ENCODE measurements at places on chromosomes 6 and 20. TPM values are rescaled to one million over a fixed set of nuclear protein-coding genes. Genes with fewer than 3 reads are reported as not detected.
A peak's percentile ranks its signal among the peaks of the same experiment; 100 is the strongest.

Gene TUBB2B
- 12.7 TPM for total RNA-seq

Gene SNX9
- 50.5 TPM for total RNA-seq

Gene ADAM33
- total RNA-seq, result 15.0 TPM

Gene PRPH2
- total RNA-seq, result 0.32 TPM

Gene TULP4
- 53.9 TPM for total RNA-seq

Gene LGSN
- not detected for total RNA-seq

Gene LY6G5C
- total RNA-seq, result not detected

Gene TNFRSF21
- total RNA-seq, result 45.4 TPM

Gene LY6G6D
- total RNA-seq, result not detected

Gene PRSS16
- 24.1 TPM for total RNA-seq

Gene LHFPL5
- total RNA-seq, result not detected

Gene RAET1L
- total RNA-seq, result not detected

Gene EBF4
- total RNA-seq, result 4.4 TPM

Gene AGER
- total RNA-seq, result 3.0 TPM

- DNase-seq, result no peak
These were observed 969.6 kb upstream of the GJE1 start for GRCh38 chr6:141163107-141163506.

- no peak for DNase-seq
These were observed 1176.0 kb upstream of the GJE1 start for GRCh38 chr6:140956571-140957369.

GRCh38 chr6:26240157-26241032, 124.6 kb upstream of the BTN3A2 start:
- peak; percentile 50 for DNase-seq

DNA sequence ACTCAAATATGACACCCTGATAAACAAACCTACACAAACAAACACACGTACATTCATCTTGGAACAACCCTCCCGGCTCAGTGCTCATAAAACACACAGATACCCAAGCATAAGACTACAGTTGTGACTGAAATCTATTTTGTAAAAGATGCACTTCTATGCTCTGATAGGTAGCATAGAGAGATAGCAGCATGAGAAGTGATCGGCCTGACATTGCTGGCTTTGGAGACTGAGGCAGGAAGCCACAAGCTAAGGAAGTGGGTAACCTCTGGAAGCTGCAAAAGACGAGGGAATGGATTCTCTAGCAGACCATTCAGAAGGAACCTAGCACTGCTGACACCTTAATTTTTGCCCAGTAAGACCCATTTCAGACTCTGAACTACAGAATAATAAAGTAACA, 1.6 kb upstream of the RNF39 start:
- DNase-seq, result no peak

GRCh38 chr6:143611580-143611979, 66.2 kb upstream of the PHACTR2 start:
- no peak for DNase-seq

GRCh38 chr6:25504661-25505060, 147.4 kb upstream of the SCGN start:
- DNase-seq, result no peak

DNA sequence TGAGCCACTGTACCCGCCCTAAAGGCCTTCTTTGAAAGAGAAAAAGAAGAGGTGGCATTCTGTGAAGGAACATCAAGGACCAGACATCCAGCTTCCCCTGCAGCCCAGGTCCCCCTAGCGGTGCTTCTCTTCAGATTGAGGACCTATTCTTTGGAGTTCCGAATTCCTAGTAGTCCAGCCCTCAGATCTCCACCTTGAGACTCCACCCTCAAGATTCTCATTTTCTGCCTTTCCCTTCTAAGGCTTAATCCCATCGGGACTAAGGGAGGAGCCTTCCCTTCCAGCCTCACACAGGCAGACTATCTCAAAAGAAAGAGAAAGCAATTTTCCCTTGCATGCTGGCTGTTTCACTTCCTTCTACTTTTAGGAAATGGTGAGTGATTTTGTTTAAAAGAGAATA, 32.5 kb downstream of the MUC22 start:
- peak; percentile 26 for DNase-seq

DNA sequence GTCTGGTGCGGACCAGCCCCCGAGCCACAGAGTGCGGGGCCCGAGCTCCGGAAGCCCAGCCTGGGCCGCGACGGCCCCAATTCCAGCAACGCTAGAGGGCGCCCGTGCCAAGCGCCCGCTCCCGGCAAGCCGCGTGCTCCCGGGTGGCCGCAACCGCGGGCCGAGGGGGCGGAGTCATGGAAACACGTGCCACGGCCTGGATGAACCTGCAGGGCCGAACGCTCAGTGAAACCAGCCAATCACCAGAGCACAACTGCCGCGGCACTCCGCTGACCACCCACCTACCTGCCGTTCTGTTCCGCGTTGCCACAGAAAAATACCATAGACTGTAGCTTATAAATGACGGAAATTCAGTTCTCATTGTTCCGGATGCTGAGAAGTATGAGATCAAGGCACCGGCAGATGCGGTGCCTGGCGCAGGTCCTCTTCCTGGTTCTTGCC, 85.7 kb upstream of the FOXC1 start:
- DNase-seq, result peak; percentile 36

- no peak for DNase-seq
These were observed 8.3 kb downstream of the RIPOR3 start for GRCh38 chr20:50682947-50683530.

DNA sequence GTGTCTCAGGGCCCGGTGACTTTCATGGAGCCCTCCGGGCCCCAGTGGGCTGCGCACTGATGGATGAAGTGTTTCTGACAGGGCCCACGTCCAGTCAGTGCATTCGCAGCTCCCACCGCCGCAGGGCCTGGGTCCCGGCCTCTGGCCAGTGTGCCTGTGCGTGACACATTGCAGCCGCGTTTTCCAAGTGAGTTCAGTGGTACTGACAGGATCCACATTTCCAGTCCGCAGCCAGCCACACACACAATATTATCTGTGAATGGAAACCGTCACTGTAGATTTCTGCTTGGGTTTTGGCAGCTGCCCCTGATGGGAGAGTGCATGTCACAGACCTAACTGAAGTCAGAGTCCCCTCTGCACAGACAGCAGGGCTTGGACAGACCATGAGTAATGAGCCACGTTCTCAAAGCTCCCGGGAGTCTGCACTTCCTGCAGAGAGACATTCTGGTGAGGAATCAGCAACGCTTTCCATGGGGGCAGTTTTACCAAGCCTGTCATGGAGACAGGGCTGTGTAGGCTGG, 171.4 kb downstream of the MYLK4 start:
- no peak for DNase-seq

DNA sequence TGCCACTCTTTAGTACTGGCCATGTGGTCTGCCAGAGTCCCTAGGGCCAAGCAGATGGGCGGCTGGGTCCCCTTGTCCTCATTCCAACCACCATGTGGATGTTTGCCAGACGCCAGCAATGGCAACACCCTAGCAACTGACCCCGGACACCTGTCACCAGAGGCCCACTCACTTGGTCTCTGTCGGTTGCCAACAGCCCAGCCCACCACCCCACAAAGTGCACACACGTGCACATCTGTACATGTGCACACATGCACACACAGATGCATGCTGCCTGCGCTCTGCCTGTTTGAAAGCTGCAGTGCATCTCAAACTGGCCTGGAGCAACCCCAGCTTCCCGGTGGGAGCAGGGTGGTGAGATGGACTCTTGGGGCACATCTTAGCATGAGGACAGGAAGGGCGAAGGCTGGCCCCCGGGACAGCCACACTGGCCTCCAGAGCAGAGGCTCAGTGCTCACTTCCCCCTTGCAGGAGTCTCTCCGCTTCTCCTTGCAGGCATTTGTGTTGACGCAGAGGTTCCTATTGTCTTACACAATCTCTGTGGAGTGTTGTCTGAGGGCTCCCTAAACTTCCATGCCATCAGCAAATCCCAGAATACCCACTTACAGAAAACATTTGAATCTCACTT, 54.0 kb downstream of the PSMG4 start:
- no peak for DNase-seq

DNA sequence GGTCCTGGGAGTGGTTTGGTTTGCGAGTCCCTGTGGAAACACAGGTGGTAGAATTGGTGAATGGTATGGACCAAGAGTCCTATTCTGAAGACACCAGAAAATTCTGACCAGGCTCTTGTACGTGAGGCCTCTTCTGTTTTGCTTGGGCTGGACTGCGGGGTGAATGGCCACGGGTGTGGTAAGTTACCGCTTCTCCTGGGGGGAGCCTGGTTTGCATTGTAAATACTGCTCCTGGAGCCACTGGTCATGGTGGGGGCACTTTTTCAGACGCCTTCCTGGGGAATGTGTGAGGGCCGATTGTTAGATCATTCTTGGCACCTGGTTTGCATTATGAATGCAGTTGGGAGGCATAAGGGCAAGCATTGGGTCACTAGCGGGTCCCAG, 25.4 kb upstream of the EPB41L1 start:
- DNase-seq, result no peak

- no peak for DNase-seq
These were observed 390.9 kb upstream of the SASH1 start for GRCh38 chr6:147951726-147952125.

DNA sequence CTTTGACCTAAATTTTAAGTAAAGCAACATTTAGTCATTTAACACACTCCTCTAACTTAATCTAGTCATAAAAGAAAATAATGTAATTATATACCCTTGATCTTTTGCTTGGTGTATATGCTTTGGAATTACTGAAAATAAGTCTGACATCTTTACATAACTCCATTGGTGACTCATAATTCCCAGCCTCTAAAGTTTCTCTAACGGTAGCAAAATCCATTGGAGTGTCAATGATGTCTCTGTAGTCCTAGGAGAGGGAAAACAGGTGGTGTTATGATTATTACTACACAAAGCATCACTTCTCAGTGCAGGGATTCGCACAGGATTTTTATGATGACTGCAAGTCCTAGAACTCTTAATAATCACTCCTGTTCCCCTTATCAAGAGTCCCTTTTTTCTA, 80.2 kb downstream of the IRAK1BP1 start:
- no peak for DNase-seq

DNA sequence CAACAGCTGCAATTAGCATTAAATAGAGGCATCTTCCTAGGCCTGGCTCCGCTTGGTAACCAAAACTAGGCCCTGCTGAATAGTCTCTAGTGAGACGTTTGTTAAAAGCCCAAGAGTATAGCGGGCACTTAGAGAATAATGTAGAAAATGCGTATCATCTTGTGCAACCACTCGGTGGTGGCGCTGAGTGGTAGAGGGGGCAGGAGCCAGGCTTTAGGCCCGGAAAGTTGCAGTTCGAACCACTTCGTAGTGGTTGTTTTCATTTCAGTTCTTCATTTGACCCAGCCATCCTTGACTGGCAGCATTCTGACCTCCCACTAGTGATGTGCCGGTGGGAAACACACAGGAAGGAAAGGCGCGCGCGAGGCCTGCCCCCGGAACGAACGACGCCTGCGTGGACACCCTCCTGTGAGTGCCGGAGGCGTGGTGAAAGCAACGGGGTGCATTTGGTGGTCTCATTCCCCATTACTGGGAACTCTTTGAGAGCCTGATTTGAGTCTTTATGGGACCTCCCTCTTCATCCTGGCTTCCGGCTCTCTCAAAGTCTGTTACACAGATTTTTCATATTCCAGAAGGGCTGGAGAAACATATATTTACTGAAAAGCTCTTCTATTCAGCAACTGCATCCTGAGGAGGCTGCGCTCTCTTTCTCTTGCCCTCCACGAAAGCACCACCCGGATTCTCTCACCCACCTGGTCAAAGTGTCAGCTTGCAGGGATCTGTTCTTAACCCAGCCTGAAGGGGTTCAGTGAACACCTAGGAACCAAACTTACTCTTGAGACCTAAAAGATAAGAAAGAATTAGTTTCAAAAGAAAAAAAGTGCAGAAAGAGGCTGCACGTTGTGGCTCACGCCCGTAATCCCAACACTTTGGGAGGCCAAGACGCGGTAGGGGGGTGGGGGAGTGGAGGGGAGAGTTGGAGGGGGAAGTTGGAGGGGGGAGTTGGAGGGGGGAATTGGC, 18.2 kb downstream of the GPX5 start:
- no peak for DNase-seq

- DNase-seq, result no peak
These were observed 13.3 kb upstream of the NHSL1 start for GRCh38 chr6:138512609-138513008.

- no peak for DNase-seq
These were observed 123.0 kb downstream of the CBLN4 start for GRCh38 chr20:55882286-55882685.

GRCh38 chr20:43975096-43975768, 60.6 kb downstream of the TOX2 start:
- no peak for DNase-seq

- DNase-seq, result no peak
These were observed 249.5 kb downstream of the SOX4 start for GRCh38 chr6:21842875-21843645.

- DNase-seq, result no peak
These were observed 20.7 kb upstream of the BCAS1 start for GRCh38 chr20:54091120-54091480.

DNA sequence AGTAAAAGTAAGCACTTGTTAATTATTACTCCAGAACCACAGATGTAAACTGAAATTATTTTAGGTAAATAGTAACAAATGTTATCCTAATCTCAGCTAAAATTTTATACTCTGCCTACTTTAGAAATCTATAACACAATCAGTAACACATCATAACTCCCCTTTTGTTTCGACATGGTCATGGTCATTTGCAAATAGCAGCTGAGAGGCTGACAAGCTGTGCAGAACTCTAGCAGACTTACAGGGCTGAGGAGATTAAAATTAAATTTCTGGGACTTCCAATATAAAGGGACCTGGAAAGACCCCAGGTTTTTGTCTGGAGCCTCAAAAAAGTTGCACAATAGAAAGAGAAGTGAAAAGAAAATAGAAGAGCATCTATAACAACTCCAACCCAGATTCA, 88.8 kb downstream of the PRL start:
- DNase-seq, result no peak

GRCh38 chr6:160973311-160974250, 18.0 kb upstream of the MAP3K4 start:
- no peak for DNase-seq

DNA sequence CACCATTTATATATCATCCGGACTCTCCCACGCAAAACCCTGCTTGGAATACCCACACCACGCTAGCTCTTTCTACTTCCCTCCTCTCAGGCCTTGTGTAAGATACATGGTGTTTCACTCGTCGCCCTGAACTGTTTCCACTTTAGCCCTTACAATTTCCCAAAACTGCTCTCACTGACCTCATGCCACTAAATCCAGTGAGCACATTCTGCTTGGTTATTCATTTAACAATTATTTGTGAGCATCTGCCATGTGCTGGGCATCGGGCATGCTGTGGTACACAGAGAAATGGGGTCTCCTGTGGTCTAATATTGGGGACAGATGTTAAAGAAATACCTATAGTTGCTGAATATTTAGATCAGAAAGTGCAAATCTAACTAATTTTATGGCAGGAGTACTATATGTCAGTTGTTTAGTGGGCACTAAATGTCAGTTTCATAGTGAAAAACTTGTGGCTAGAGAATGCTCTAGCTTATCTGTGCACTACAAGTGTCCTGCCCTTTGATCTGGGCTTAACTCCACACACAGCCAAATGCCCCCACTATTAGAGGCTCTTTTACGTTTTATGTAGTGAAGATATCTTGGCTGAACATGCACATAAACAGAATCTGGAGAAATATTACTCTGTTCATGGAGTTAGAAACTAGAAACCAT, 41.0 kb downstream of the PLEKHG1 start:
- no peak for DNase-seq

GRCh38 chr20:21832442-21833385, 127.2 kb downstream of the PAX1 start:
- no peak for DNase-seq

- no peak for DNase-seq
These were observed 149.5 kb upstream of the RPS6KA2 start for GRCh38 chr6:166776571-166776970.
